ENCODE measurements at places on chromosomes 3 and 15.

DNA sequence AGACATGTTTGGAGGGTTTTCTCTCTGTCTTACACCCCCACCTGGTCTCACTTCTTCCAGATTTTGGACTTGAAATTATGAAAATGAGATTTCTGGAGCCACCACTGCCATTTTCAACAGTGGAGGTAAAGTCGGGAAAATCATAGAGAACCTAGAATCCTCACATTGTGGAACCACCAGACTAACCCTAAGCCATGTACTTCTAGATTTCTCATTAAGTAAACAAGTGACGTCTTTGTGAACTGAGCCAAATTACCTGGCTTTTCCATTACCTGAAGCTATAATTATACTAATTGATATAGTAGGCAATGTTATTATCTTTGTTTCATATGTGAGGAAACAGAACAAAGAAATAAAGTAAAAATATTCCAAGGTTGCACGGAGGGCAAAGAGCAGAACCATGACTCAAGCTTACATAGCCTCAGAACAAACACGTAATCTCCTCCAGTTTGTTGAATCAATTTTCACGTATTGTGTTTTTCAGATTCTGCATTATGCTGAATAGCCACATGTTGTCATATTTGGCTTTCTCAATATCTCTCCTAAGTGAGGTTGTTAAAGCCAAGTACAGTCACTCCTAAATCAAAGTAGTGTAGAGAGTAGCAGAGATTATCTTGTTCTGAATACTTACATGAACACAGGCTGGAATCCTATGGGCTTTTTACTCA is 101.3 kb upstream of the CMC1 start:
- H3K4me1 ChIP-seq = no peaks in the 10 kb centered on the region
- no peak overlapping the region for H3K27ac ChIP-seq
- H3K36me3 ChIP-seq = no peaks in the 10 kb centered on the region
- H3K4me3 ChIP-seq = no peak overlapping the region
- H3K27me3 ChIP-seq = no peaks in the 10 kb centered on the region

DNA sequence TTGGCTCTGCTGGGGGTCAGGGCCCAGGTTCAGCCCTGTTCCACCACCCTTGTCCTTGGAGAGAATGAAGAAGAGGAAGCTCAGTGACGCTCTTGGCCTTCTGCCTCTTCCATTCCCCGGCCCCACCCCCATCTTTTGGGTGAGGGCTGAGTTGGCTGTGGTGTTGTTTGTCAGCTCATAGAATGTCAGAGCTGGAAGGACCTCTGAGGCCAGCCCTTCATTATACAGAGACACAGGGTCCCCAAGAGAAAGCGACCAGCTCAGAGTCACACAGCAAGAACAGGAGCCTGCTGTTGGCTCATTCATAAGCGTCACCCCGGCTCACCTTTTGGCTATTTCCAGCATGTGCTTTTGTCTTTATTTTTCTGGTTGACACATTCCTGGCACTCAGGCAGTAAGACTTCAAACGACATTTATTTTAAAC is 68.2 kb downstream of the AAGAB start:
- no peak overlapping the region for H3K27ac ChIP-seq
- no peaks in the 10 kb centered on the region for H3K4me1 ChIP-seq
- no peaks in the 10 kb centered on the region for H3K27me3 ChIP-seq
- no peak overlapping the region for H3K4me3 ChIP-seq

GRCh38 chr15:71259866-71260265 is 144.6 kb downstream of the THSD4 start:
- no peak overlapping the region for H3K4me3 ChIP-seq
- no peaks in the 10 kb centered on the region for H3K36me3 ChIP-seq
- no peak overlapping the region for H3K27ac ChIP-seq
- H3K27me3 ChIP-seq = no peaks in the 10 kb centered on the region
- DNase-seq = no peak
- H3K4me1 ChIP-seq = no peaks in the 10 kb centered on the region

GRCh38 chr3:82508-82907 is 114.1 kb upstream of the CHL1 start:
- H3K36me3 ChIP-seq = no peaks in the 10 kb centered on the region
- no peak for DNase-seq
- no peaks in the 10 kb centered on the region for H3K27me3 ChIP-seq
- H3K4me3 ChIP-seq = no peak overlapping the region
- H3K27ac ChIP-seq = no peak overlapping the region
- no peaks in the 10 kb centered on the region for H3K4me1 ChIP-seq

DNA sequence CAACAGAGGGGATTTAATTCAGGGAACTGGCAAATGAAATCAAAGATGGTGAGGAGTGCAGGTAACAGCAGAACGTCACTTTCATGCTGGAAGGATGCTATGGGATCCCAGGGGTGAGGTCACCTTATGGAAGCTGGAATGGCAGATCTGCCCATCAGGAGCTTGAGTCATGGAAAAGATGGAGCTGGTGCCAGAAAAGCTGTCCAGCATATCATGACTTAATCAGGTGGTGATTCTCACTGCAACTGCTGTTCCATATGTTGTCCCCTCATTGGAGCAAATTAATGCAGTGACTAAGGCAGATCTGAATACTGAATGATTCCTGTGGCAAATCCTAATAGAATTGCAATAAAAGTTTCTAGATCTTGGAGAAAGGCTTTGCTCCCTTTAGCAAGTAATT is 38.4 kb downstream of the HHLA2 start:
- H3K27me3 ChIP-seq = no peaks in the 10 kb centered on the region
- peaks cover 12% of the 10 kb centered on the region for H3K4me1 ChIP-seq
- no peak overlapping the region for H3K4me3 ChIP-seq
- no peak for DNase-seq
- H3K36me3 ChIP-seq = no peaks in the 10 kb centered on the region

- H3K4me3 ChIP-seq = no peak overlapping the region
- no peak overlapping the region for H3K27ac ChIP-seq
- no peaks in the 10 kb centered on the region for H3K36me3 ChIP-seq
- no peak for DNase-seq
- H3K27me3 ChIP-seq = no peaks in the 10 kb centered on the region
- no peaks in the 10 kb centered on the region for H3K4me1 ChIP-seq
Observed at GRCh38 chr3:166526881-166527280, 689.7 kb upstream of the BCHE start.
